H54 (cell line): ENCODE measurements at places on chromosomes 5 and 9.

DNA sequence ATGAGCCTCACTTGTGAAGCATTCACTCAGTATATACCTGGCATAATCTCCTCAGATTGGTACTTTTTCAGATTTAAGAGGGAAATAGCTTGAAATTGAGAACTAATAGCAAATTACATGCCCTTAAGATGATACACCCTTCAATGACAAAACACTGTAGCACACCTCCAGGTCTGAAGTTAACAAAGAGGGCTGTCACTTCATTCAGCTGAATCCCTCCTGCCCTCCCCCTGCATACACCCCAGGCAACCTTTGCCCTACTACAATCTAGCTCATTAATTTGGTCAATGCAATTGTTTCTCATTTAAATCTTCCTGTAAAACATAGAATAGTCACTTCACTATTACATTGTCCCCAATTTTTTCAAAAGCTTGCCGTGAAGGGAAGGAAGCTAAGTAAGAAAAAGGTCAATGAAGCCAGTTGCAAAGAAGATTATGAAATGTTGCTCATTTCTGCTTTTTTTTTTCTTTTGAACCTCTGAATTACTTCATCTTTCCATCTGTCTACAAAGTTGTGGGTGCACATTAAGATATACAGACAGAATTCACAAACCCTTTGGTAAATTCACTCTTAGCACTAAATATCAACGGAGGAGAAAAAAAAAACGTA, 294.8 kb upstream of the PTGER4 start:
- DNase-seq: no peak

DNA sequence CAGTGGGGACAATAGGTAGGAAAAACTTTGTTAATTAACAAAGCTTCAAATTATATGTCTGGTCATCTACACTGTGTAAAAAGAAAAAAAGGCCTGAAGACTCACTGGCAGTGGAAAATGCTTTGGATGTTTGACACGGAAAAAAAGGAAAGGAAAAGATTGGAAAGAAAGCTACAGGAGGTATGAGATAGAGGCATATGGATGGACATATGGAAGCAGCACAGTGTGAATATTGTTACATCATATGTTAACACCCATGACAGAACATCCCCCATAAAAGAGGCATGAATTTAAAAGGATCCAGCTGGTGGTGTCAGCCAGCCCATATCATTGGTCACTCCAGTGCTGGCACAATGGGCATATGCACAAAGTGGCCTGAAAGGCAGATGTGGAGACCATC, 19.0 kb upstream of the ADAMTS19 start:
- DNase-seq: no peak

- no peak for DNase-seq
These were observed 5.2 kb downstream of the GABRP start for GRCh38 chr5:170788626-170789304.

- DNase-seq: no peak
These were observed 5.8 kb upstream of the BICD2 start for GRCh38 chr9:92770360-92770995.

DNA sequence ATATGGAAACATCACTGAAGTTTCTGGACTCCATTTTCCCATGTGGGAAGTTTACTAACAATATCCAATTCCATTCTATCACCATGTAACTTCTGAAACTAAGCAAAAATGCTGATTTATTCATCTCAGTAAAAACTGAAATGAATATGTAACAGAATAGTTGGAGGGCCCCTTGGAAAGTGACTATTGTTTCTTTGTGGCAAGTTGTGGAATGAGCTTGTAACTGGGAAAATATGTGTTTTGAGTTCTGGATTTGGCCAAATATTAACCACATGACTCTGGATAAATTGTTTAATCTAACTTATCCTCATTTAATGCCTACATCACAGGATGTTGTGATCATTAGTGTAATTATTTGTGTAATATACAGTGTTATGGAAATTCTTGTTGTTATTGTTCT, 619.3 kb downstream of the TLE4 start:
- no peak for DNase-seq

DNA sequence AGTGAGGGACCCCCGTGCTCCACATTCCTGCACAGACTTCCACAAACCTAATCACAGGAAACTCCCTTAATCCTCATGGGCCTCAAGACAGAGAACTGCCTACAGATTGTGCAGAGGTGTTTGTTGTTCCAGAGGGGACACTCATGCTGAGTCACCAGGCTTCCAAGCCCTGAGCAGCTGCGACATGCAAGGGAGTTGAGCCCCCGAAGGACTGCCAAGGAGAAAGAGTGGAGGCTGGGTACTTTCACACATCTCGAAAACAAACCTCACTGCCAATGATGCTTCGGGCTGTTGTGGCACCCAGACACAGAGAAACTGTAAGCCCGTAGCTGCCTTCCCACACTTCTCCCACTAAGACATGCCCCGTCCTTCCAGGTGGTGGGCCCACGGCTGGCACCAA, 480.8 kb downstream of the CDH12 start:
- DNase-seq: peak; percentile 43

DNA sequence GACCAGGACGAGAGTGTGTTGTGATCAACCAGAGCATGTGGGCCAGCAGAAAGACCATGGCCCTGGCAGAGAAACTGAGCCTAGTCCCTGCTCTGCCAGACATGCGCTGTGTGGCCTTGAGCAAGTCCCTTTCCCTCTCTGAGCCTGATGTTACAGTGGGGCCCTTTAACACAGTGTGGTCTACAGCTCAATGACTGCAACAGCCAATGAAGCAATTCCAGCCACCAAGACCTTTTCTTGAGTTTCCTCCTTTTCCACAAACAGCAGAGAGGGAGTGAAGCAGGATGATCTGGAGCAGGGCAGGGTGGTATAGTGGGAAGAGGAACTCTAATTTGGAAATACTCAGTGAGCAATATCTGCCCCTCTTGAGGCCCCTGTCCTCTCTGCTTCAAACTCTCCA, 25.8 kb upstream of the ARSI start:
- DNase-seq: no peak

DNA sequence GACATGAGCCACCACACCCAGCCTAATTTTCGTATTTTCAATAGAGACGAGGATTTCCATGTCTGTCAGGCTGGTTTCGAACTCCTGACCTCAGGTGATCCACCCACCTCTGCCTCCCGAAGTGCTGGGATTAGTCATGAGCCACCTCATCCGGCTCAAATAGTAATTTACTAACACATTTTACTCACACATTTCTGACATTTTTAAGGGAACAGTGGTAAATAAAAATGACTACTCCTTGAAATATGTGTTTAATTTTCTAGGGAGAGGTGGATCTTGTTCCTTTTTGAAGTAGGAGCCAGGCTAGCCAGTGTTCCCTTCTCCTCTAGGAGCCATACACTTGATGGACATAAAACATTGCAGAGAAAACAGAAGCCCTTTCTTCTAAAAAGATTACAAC, 55.2 kb upstream of the ERBIN start:
- no peak for DNase-seq

DNA sequence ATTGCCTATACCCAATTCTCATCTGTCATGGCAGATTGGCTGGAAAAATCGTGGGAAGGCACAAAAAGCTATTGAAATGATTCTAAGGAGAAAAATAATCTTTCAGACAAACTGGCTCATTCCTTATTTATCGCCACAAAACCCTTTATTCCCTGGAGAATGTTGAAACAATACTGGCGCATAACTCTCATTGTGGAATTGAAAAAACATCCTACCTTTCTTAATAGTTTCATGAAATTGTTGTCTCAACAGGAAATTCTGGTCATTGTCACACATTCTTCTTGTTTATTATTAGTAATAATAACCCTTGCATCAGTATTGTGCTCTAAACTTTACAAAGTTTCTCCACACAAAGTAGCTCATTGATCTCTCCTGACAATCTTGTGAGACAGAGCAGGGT, 48.9 kb upstream of the COL15A1 start:
- no peak for DNase-seq

DNA sequence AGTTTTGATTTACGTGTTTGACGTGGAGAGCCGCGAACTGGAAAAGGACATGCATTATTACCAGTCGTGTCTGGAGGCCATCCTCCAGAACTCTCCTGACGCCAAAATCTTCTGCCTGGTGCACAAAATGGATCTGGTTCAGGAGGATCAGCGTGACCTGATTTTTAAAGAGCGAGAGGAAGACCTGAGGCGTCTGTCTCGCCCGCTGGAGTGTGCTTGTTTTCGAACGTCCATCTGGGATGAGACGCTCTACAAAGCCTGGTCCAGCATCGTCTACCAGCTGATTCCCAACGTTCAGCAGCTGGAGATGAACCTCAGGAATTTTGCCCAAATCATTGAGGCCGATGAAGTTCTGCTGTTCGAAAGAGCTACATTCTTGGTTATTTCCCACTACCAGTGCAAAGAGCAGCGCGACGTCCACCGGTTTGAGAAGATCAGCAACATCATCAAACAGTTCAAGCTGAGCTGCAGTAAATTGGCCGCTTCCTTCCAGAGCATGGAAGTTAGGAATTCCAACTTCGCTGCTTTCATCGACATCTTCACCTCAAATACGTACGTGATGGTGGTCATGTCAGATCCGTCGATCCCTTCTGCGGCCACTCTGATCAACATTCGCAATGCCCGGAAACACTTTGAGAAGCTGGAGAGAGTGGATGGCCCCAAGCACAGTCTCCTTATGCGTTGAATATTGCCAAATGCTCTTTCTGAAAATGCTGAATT, 850 bp downstream of the RRAGA start:
- no peak for DNase-seq

DNA sequence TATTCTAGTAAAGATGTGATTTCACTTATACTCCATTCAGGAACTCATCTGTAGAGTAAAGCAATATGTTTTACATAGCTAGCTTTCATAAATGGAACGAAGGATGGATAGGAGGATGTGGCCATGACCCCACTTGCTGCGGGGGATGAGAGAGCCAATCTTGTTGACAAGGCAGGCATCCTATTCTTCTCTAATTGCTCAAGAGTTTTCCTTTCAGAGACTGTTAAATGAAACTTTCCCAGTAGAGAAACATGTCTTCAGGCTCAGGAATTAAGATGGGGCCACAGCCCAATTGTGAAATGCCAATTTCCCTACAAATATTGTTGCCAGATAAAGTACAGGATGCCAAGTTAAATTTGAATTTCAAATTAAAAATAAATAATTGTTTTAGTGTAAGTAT, 196.2 kb upstream of the TUT7 start:
- DNase-seq: no peak

GRCh38 chr5:179343719-179344430, 1.4 kb downstream of the ADAMTS2 start:
- DNase-seq: no peak

DNA sequence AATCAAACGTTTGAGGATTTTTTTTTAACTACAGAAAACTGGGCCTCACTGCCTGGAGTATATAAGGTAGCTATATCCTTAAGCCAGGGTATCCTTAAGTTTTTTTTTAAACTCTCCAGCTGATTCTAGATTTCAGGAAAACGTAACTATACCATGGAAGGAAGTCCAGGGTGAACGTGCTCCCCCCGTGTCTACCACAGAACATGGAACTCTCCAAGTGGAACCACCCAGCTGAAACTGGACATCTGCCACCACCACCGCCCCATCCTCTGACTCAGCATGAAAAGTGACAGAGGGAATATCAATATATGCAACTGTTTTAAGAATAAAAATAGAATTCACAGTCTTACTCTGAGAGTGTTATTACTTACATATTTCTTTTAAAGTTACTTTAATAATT, 61.3 kb downstream of the DROSHA start:
- peak; percentile 10 for DNase-seq

- no peak for DNase-seq
These were observed 79.1 kb downstream of the LRSAM1 start for GRCh38 chr9:127530206-127530941.

DNA sequence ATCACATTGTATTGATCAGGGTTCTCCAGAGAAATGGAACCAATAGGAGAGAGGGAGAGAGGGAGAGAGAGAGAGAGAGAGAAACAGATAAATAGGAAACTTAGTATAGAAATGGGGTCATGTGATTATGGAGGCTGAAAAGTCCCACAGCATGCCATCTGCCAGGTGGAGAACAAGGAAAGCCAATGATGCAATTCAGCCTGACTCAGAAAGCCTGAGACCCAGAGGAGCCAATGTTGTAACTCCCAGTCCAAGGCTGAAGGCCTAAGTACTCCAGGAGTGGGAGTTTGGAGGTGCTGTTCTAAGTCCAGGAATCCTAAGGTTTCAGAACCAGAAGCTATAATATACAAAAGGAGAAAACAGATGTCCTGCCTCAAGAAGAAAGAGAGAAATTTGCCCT, 48.4 kb upstream of the ISOC1 start:
- DNase-seq: no peak

DNA sequence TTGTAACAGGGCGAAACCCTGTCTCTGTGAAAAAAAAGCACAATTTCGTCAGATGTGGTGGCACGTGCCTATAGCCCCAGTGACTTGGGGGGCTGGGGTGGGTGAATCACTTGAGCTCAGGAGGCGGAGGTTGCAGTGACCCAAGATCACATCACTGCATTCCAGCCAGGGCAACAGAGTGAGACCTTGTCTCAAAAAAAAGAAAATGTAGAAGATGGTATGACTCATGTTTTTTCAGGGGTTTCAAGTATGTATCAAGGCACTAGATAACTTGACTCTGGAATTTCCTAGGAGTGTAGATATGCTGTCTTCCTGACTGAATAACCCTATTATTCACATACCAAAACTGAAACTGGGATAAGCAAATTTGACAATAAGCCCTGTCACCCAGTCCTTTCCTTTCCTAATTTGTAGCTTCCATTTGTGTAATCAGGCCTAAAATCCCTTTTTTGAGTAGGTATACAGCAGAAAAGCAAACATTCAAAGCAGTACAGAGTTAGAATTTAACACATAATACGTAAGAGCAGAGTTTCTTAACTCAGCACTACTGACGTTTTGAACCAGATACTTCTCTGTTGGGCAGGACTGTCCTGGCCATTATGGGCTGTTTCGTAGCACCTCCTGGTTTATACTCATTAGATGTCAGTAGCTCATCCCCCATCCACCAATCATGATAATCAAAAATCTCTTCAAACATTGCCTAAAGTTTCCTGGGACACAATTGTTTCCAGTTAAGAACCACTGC, 17.3 kb upstream of the ANKRD18B start:
- DNase-seq: no peak

- DNase-seq: no peak
These were observed 12.1 kb downstream of the CXCL14 start for GRCh38 chr5:135566422-135567400.

DNA sequence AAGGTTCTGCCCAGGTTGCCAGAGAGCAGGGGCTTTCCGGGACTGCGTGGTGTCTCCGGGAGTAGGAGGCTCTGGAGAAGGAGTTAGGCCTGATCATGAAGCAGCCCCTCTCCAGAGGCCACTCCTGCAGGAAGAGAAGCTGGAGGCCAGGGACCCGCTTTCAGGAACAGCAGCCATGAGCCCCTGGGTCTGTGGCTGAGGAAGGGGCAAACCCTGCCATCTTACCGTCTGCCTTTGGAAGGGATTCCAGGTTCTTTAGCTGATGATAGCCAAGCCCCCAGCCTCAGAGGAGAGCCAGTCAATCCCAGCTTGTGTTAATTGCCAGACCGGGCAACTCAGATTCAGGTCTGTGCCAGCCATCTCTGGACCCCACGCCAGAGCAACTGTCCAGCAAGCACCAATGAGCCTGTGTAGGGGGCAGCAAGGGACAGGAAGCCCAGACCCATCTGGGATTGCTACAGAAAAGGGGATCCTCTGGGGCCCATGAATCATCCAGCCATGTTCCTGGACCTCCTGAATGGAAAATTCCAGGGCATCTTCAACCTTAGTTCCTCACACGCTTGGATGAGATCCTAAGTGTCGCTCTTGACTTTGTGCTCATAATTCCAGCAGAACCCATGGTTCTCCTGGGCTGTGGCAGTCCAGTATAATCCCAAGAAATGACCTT, 42.7 kb upstream of the MVB12B start:
- no peak for DNase-seq
